ENCODE measurements at places on chromosomes 5 and 9.

DNA sequence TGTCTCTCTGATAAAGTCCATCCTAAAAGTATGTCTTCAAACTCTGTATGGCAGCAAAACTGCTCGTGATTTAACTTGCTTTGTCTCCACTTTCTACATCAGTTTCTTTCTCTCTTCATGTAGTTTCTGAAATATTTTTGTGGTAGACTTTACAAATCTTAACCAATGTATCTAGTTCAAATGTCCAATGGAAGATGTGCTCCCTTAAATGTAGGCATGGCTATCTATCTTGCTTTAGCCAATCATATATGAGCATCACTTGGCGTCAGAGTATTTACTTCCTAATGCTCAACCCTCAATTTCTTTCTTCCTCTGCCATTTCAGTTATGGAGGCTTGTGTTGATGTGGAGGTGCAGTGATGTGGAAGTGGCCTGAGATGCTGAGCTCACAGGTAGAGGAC is 206.1 kb upstream of the ZNF608 start:
- no peak for DNase-seq

DNA sequence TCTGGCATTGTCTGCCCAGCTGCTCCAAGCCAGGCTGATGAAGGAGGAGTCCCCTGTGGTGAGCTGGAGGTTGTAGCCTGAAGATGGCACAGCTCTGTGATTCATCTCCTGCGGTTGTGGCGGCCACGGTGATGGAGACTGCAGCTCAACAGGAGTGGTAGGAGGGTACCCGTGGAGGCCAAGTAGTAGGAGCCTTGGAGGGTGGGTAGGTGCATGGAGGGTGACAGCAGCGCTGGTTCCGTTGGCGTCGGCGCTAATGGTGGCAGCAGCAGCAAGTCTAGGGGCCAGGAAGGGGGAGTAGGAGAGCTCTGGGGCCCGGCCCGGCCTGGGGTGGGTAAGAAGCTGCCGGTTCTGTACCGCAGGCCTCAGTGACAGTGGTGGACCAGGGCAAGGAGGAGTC is 22.4 kb upstream of the TRIM52 start:
- no peak for DNase-seq

DNA sequence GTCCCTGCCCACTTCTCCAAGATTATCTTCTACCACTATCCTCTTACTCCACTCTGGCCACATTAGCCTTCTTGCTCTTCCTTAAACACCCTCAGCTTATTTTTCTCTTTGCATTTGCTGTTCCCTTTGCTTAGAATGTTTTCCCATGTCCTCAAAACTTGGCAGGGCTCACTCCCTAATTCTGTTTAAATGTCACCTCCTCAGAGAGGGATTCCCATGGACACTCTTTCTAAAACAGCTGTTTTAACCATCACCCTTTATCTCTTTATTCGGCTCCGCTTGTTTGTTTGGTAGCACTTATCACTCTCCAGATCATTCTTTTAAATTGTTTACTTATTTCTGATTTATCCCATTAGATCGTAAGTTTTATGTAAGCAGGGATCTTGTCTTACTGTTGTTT is 278.5 kb downstream of the CWC27 start:
- DNase-seq: no peak

GRCh38 chr5:157290156-157290980 is 24.4 kb downstream of the CYFIP2 start:
- no peak for DNase-seq

- DNase-seq: no peak
Measured at GRCh38 chr9:75117564-75117963, 29.2 kb downstream of the OSTF1 start.

DNA sequence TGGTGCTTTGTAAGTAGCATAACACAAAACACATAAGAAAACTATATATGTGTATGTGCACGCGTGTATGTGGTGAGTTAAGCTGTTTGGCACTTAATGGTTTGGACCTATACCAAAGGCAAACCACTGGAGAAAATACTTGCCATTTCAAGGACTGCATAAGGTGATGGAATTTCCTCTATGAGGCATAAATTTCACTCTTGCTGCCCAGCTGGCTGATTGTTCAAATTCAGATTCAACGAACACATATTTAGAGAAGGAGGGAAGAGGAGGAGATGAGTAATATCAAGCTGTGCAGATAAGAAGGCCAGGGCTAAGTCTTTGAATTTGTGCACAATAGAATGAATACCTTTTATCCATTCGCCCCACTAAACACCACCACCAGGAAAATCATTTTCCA is 470.6 kb upstream of the MPDZ start:
- DNase-seq: no peak

DNA sequence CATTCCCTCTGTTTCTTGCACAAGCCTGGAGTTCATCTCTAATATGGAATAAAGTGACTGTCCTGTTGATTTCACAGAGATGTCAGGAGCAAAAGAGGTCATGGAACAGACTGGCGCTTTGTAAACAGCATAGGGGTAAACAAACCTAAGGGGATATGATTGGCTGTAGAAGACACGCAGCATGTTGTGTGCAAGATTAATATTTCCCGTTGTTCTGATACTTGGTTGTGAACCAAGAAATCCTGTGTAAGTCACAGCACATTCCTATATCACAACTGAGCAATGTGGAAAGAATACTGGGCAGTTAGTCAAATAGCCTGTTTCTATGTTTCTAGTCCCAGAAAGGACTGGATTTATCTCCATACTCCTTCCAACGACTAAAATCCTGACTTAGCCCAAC is 3.2 kb downstream of the ADAMTS12 start:
- no peak for DNase-seq

DNA sequence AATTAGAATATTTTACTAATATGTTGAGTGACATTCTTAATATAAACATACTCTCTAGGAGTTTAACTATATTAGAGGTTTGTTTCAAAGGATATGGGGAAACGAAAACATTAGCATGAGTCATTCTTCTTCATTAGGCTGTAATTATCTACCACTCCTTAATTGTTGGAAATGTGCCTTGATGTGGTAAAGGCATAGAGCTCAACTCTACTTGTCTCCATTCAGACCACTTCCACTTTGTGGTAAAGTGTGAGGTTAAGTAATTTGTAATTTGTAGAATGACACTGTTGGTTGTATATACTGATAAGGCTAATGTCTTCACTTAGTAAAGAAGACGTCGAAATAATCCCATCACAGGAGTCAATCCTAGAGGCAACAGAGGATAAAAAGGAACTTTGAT is 58.1 kb downstream of the HAPLN1 start:
- DNase-seq: no peak

DNA sequence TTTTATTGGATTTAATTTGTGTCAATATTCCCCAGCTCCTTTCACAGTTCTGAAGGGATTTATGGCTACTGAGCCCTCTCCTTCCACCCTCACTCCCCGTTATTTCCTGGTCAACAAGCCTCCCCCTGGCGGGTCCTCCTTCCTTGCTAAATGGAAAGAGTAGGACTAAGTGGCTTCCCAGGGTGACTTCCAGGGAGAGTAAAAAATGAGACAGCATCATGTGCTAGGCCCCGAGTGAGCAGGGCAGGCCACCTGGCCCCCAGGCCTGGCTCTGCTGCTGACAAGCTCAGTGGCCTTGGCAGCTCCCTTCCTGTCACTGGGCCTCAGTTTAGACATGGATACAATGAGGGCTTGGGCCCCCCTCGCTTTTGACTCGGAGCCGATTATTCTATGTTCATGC is 201.3 kb downstream of the HSPA4 start:
- DNase-seq: no peak

DNA sequence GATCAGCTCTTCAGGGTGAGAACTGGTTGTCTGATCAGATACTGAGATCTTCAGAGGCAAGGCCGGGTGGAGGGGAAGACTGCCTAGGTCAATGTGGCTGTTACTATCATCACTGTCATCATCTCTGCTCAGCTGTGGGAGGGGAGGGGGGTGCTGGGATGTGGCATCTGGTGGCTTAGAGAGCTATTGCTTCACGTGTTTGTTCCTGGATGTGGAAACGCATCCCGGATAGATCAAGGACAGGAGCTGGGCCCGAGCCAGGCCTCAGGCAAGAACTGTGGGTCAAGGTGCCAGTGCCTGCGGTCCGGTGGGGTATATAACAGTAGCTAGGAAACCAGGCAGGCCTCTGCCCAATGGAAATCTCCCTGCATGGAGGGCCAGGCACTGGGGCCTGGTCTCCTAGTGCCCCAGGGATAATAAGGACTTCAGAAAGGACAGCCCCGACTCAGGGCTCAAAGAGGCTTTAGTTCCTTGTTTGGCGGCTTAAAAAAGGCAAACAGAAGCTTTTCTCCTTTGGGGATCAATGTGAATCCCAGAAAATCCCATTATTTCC is 30.3 kb upstream of the TIFAB start:
- DNase-seq: no peak

- peak; percentile 13 for DNase-seq
Measured at GRCh38 chr5:95962785-95963184, 1.1 kb upstream of the ELL2 start.

GRCh38 chr5:139082813-139083498 is 115.2 kb downstream of the SIL1 start:
- no peak for DNase-seq

DNA sequence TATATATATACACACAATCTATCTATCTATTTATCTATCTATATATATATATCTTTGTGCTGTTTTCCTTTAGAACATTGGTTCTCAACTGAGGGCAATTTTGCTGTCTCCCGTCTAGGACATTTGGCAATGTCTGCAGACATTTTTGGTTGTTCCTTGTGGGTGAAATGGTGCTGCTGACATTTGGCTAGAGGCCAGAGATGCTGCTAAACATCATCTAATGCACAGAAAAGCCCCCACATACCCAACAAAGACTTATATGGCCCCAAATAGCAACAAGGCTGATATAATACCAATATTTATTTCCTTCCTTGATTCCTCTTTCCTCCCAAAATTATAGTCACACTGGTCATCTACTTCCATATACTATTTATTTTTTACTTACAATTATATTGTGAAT is 197.5 kb downstream of the TRPM3 start:
- DNase-seq: no peak

- DNase-seq: no peak
Measured at GRCh38 chr9:36551129-36551528, 21.6 kb upstream of the MELK start.

DNA sequence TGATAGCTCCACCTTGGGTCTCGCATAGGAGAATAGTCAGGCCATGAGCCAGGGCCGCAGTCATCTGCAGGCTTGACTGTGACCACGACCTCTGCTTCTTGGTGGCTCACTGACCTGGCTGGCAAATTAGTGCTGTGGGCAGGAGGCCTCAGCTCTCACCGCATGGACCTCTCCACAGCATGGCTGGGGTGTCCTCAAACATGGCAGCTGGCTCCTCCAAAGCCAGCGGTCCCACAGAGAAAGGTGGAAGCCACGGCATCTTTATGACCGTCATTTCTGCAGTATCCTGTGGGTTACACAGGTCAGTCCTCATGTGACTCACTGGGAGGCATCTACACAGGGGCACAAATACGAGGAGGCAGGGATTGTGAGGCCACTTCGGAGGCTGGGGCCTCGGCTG is 43.2 kb upstream of the SAP30L start:
- no peak for DNase-seq

DNA sequence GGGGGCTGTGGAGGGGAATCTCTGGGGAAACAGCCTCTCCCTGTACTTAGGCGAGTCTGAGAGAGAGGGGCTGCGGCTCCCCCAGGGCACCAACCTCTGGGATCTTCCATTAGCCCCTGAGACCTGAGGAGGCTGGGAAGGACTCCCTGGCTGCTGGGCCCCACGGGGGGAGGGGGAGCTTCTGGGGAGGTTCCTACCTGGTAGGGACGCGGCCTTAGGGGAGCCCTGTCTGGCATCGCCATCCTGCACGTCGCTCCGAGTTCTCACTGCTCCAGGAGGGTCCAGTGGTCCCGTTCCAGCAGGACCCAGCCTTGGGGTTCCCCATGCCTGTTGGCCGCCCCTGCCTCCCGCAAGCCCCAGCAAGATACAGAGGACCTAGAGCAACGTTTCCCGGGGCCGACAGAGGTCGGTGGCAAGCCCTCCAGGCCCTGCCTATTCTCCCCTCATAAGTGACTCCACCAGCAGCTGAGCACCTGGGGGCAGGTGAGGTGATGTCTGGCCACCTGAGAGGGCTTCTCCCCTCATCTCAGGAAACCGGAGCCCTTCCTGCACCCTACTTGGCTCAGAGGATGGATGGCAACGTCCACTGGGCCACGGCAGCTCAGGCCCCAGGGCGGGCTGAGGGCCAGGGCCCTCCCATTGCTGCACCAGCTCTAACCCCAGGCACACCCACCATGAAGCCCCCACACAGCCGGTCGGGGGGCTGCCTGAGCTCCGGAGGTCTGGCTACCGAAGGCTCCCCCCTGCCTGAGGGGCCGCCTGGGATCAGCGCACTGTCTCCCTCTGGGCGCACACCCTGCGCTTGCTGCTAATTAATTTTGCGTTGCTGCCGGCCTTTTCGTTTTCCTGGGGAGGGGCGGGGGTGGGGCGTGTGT is 22.5 kb downstream of the TPPP start:
- no peak for DNase-seq

DNA sequence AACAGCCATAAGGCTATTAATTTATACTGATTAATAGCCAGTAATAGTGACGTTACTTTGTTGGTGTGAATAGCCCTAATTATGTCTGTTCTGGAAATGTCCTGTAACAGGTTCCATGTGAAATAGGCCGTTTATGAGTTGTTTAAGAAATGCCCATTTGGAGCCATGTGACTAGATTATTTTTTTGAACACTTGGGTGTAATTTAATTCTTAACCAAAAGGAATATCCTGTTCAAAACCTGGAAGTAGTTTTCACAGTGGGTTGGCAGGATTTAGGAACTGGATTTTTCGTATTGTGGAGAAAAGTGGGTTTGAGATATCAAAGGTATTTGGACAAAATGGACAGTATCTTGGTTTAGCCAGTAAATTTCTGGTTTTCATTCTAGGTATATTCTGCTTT is 1.3 kb downstream of the TENT2 start:
- no peak for DNase-seq

GRCh38 chr9:27530915-27531755 is 1.5 kb upstream of the MOB3B start:
- no peak for DNase-seq

GRCh38 chr9:75235632-75236031 is 147.3 kb downstream of the OSTF1 start:
- DNase-seq: no peak

GRCh38 chr5:168347368-168348083 is 56.1 kb downstream of the WWC1 start:
- no peak for DNase-seq

GRCh38 chr9:93829271-93830011 is 125.7 kb downstream of the BARX1 start:
- no peak for DNase-seq

- no peak for DNase-seq
Measured at GRCh38 chr5:168951356-168951755, 349.6 kb downstream of the SLIT3 start.

GRCh38 chr9:124441291-124441690 is 9.0 kb upstream of the ADGRD2 start:
- no peak for DNase-seq
